ENCODE measurements at places on chromosomes 7 and 10.

DNA sequence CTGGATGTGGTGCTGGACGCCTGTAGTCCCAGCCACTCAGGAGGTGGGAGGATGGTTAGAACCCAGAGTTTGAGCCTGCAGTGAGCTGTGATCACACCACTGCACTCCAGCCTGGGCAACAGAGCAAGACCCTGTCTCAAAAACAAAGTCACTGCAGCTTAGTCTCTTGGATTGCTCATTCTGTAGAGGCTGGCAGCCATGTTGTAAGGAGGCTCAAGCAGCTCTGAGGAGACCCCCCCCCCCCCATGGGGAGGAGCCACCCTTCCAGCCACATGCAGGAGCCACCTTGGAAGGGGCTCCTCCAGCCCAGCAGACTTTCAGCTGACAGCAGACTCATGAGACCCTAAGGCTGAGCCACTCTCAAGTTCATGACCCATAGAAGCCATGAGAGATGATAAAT, 68.4 kb downstream of the FOXL3 start:
- DNase-seq = no peak

DNA sequence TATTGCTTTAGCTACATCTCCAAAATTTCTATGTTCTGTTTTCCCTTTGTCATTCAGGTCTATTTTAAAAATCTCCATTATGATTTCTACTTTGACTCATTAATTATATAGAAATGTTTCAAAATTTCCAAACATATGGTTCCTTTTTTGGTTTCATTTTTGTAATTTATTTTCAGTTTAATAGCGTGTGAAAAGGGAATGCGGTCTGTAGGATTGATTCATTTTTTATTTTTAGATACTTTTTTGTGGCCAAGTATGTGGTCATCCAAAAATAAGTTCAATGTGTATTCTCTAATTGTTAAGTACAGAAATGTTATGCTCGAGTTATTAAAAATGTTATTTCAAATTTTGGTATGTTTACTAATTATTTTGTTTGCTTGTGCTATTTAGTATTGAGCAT, 72.5 kb upstream of the ANKRD1 start:
- DNase-seq = no peak

- DNase-seq = no peak
Measured at GRCh38 chr7:93471456-93471855, 103.1 kb downstream of the CALCR start.

DNA sequence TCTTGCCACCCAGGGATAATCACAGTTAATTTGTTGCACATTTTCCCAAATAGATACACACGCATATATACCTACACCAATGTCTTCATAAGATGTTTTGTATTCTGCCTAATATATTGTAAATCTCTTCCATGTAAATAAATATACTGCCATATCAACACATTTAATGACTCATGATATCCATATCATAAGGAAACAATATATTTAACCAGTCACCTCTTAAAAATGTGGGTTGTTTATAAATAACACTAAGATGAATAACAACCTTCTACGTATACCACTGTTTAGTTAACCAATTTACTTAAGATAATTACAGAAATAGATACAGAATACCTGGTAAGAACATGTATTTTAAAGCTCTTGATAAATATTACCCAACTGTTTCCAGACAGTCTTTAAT, 38.2 kb downstream of the ELAPOR2 start:
- DNase-seq = no peak

DNA sequence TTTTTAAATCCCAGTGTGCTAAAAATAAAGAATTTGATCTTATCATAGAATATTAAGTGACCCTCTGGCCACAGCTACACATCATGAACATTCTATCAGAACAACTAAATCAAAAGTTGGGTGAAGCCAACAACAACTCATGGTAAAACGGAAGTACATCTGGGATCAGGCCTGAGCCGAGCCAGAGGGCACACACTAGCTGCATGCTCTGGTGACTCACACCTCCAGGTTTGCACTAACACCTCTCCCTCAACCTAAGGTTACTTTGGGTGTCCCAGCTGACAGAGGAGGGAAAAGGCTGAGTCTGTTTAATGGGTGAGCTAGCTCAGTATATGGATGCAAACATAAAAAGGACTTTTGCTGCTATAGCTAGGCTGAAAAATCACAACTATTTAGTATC, 281.6 kb downstream of the HGF start:
- no peak for DNase-seq

DNA sequence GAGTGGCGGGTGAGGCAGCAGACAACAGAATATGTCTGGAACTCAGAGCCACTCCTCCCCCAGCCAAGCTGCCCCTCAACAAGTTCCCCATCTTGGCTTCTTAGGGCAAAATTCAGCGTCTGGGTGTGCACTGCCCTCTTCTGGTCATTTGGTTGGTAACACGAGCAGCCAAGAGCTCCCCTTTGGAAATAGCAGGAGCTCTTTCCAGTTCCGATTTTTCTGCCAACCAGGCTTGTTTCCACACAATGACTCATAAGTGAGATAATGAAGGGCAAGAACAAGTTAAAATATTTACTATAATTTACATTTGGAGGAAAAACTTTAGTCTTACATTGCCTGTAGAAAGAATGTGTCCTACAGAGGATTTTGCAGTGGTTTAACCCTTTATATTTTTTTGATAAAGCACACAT, 70.5 kb downstream of the ADCYAP1R1 start:
- peak; percentile 70 for DNase-seq

DNA sequence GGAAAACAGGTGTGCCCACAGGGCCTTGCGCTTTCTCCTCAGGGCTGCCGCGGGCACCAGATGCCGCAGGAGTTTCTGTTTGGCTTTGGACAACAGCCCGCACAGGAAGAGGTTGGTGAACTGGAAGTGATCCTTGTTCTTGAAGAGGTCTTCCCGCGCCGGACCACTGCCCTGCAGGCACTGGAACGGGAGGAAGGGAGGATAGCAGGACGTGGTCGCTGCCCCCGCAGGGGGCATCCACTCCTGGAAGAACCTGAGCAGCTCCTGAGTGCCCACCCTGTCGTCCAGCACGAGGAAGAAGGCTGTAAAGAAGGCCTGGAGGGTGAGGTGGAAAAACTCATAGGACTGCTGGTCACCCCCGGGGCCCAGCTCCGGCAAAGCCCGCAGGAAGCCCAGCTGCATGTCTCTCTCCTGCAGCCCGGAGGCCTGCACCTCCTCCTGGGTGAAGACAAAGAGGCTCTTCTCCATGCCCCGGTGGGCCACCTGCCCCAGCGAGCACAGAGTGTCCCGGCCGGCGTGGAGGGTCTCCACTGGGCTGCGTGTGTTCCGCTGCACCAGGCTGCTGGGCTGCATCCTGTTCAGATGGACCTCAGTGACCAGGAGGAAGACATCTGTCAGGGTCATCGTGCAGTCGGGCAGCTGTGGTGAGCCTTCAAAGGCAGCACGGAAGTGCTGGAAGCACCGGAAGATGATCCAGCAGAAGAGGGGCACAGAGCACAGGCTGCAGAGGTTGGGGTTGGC, 26.9 kb downstream of the NOD1 start:
- no peak for DNase-seq

GRCh38 chr10:6718550-6718949, 138.5 kb upstream of the PRKCQ start:
- no peak for DNase-seq

DNA sequence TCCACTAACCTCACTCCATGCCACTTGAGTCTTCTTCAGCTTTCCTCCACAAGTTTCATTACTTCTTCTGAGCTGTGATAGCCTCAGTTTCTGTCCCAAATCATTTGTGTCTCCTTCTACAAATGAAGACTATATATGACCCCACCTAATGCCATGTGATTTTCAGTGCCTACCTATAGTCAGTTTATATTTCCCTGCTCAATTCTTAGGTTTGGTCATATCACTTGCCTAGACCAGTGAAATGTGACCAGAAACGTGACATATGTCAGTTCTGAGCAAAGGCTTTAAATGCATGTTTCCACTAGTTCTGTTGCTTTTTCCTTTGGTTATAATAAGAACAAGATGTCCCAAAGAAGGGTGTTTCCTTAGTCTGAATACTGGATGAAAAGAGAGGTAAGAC, 24.6 kb upstream of the REEP3 start:
- no peak for DNase-seq
